ENCODE measurements at places on chromosomes 1 and 21. TPM values are rescaled to one million over a fixed set of nuclear protein-coding genes. Genes with fewer than 3 reads are reported as not detected.

DNA sequence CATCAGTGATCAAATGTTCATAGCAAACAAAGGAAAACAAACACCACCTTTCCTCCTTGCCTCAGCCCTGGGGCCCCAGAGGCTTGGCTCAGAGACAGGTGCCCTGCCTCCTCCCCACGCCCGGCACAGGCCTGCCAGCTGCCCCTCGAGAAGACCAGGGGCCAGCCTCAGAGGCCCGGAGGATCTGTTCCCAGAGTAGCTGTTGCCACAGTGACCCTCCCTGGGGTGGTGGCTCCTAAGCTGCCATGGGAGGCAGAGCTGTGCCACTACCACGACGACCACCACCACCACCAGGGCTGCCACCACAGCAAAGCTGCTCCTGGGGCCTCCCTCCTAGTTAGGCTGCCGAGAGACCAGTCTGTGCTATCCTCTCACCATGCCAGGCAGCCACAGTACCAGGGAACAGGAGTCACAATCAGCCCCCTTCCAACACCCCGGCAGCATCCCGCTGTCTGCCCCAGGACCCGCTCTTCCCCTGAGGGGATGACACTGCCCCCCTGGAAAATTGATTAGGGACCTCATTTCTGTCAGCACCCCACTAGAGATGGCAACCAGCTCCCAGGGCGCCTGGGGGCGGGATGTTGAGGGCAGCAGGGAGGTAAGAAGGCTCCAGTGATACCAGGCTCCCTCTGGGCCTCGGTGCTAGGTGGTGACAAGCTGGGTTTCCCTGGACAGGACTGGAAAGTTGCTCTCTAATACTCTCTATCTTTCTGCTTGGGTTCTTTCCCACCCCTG, 30.5 kb downstream of the KCNC4 start:
- no peak for DNase-seq

DNA sequence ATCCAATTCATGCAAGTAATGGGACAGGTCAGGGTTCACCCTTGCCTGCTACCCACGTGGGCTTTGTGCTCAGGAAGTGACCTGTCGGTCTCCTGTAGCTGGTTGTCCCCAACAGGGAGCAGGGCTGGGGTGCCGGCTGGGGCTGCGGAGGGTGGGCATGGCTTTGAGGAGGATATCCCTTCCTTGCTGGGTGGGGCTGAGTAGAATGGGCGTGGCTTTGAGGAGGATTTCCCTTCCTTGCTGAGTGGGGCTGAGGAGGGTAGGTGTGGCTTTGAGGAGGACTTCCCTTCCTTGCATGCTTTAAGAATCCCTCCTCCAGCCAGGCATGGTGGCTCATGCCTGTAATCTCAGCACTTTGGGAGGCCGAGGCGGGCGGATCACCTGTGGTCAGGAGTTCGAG, 151.3 kb downstream of the CLIC6 start:
- no peak for DNase-seq

- no peak for DNase-seq
Observed at GRCh38 chr1:84236256-84236655, 65.3 kb upstream of the SAMD13 start.

DYNLT5 gene
- total RNA-seq = not detected

All from T-cell (primary cell).